ENCODE measurements at places on chromosomes 6 and 20.

- no peak for DNase-seq
Measured at GRCh38 chr20:24658920-24659660, 189.7 kb downstream of the SYNDIG1 start.

DNA sequence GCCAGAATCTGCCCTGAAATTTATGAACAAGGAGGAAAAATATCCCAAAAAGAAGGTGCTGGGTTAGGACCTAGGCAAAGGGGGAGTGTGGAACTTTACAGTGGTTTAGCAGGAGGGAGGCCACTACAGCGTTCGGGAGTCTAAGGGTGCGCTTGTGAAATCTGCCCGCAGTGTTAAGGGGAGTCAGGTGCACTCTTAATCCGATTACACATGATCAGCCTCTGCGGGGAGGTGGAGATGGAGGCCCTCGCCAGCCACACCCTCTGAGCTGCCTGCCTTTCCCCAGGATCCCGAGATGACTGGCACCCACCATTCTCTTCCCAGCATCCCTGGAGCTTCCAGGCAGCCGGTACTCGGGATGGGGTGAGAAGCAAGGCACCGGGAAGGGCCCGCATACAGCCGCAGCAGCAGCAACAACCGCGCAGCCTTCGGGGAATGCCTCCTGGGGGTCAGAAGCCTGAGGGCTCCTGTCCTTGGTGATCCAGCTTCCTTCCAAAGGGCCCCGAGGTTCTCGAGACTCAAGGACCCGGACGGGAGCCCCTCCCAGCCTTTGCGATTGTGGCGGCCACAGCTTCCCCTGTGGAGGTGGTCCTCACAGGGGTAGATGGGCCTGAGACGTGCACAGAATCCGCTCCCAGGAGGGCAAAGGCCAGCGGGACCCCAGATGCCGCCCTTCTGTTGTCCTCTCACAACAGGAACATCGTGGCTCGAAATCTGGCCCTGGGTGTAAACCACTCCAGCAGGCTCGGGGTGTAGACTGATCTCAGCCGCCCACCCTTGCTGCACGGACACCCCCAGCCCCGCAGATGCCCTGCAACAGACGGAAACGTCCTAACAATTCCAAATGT is 57.3 kb upstream of the CST7 start:
- peak; percentile 83 for DNase-seq

GRCh38 chr6:95017922-95018321 is 559.4 kb upstream of the MANEA start:
- no peak for DNase-seq

DNA sequence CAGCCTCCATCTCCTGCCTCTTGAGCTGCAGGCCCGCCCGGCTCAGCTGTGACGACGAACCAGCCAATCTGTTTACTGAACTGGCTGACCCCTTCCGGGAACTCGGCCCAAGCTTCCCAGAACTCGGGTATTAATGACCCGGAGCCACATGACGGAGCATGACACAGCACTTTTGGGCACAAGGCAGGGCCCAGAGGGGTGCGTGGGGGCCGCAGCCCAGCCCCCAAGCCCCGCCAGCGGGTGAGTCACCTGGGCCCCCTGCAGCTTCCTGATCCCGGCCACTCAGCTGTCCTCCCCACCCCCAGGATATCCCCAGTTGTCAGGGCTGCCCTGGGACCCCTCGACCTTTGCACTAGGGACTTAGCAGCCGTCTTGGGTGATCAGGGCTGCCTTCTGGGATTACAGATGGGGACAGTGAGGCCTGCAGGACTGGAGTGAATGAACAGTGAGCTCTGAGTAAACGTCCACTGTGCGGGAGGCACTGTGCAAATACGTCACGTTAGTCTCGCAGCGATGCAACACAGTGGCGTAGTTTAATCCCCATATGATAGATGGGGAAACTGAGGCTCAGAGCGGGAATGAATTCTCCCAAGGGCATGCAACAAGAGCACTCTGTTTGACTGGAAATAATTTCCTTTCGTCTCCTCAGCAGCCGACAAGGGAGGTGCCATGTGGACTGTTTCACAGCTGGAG is 102.1 kb downstream of the CEBPB start:
- no peak for DNase-seq

- DNase-seq: no peak
Measured at GRCh38 chr20:41587956-41588355, 30.2 kb downstream of the CHD6 start.

- no peak for DNase-seq
Measured at GRCh38 chr6:42434237-42434636, 17.5 kb downstream of the TRERF1 start.

DNA sequence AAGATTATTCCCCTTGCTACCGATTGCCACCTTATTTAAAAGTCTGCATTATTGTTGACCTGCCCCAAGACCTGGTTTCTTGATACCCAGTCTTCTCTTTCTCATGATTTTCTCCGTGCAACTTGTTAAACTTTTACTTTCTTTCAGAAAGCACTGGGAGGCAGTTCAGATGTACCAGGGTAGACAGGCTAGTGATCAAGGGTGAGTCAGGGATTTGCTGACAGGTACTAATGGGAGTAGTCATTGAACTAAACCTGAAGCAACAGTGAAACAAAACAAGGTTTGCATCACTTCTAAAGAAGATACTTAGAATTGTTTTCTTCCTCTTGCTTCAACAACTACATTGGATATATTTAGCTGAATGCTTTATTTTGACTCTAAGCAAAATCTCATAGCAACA is 124.4 kb downstream of the KCNQ5 start:
- no peak for DNase-seq

DNA sequence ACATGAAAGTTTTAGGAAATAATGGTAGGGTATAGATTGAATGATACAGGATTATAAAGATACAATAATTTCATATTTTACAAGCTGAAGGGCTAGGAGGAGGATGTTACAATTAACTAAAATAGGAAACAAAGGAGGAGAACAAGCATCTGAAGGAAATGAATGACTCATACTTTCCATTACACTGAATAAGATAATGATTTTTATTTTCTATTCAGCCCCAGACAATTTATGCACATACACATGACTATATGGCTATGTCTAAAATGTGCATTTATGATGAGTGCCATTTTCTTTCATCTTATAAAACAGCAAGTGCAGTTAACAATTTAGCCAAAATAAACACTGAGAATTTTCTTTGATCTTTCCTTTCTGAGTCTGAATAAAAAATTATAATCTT is 994.6 kb upstream of the ADGRB3 start:
- no peak for DNase-seq

DNA sequence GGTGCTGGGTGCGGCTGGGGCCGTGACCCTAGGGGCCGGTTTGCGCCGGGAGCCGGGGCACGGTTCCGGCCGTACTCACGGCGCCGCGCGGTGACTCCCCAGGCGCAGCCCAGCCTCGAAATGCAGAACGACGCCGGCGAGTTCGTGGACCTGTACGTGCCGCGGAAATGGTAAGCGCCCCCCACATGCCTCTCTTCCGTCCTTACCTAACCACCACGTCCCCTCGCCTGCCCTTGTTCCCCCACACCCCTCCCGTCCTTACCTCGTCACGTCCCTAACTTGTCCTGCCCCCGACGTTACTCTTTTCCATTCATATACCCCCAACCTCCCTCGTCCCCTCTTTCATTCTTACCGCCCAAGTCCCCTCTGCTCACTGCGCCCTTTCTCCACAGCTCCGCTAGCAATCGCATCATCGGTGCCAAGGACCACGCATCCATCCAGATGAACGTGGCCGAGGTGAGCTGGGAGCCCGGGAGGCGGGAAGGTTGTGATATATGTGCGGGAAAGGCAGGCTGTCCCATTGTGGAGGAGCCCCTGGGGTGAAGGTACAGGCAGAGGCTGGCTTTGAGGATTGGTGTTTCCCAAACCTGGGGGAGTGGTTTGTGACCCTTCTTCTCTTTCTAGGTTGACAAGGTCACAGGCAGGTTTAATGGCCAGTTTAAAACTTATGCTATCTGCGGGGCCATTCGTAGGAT is 463 bp downstream of the RPS21 start:
- no peak for DNase-seq

DNA sequence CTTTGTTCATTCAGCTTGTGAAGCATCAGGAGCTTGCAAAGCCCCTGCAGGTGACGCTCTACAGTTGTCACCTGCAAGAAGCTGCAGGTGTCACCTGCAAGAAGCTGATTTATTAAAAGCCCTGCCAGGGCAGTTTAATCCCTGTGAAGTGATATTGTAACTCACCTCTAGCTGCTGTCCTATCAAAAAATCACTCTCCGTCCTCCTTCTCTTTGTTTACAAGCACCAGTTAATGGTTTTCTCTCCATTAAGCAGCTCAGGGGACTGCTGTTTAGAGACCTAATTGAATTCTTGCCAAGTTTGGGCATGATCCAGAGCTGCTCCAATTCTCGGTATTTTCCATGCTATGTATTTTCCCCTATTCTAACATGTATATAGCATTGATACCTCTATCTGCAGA is 345.9 kb downstream of the ARHGAP18 start:
- DNase-seq: no peak

DNA sequence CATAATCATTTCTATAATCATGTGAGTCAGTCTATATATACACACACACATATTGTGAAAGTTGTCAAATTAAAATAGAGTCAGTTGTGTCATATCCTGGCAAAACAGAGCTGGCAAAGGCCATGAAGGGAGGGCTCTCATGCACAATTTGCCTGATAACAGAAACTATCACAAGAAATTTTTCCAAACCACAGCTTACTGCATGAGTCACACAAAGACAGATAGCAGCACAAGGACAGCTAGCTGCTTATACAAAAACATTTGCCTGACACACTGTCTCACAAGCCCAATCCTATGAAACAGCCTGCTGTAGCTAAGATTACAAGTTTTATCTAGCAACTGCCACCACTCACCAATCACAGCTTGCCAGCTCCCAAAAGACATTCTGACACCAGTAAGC is 848.5 kb upstream of the MAN1A1 start:
- peak; percentile 22 for DNase-seq

GRCh38 chr6:33315793-33316602 is 1.5 kb downstream of the ZBTB22 start:
- DNase-seq: no peak

DNA sequence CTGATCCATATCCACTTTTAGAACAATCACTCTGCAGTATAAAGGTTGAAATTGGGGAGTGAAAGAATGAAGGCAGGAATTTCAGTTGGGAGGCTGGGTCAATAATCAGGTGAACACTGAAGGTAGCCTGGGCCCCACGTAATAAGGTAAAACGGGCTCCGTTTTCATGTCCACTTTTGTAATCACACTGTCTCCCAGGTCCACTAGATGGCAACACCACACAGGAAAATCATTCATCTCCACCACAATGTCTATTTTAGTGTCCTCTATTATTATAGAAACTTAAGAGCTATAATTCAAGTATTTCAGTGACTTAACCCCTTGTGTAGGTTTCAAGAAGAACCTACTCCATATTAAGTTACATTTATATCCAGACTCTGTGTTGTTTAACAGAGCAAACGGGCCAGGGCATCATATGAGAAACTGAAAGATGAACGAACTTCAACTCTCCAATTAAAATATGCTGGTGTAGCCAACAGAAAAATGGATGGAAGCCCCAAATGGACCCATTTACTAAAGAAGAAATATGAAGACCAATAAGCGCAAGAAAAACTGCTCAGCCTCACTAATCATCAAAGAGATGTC is 45.9 kb upstream of the MC3R start:
- DNase-seq: no peak

- no peak for DNase-seq
Measured at GRCh38 chr20:40899344-40899743, 129.3 kb upstream of the TOP1 start.

- no peak for DNase-seq
Measured at GRCh38 chr6:169847141-169847674, 95.8 kb downstream of the ERMARD start.

GRCh38 chr20:49961413-49961812 is 21.4 kb upstream of the SNAI1 start:
- no peak for DNase-seq

DNA sequence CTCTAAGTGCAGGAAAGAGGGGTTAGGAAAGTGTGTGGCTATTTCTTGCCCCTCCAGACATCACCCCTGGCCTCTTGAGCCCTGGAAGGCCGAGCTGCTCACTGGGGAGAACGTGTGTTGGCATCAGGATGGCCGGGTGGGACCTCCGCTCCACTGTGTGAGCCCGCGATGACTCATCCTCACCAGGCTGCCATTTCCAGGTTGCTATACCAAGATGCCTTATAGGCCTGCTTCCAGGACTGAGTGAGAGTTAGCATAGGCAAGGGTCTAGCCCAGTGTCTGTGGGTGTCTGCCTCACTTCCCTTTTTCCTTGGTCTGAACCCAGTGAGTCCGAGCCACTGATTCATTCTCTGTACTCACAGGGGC is 105.0 kb downstream of the MRPL14 start:
- DNase-seq: peak; percentile 15

GRCh38 chr6:29925321-29925720 is 17.0 kb upstream of the HLA-A start:
- no peak for DNase-seq

GRCh38 chr6:66226109-66226508 is 519.1 kb upstream of the EYS start:
- DNase-seq: no peak

DNA sequence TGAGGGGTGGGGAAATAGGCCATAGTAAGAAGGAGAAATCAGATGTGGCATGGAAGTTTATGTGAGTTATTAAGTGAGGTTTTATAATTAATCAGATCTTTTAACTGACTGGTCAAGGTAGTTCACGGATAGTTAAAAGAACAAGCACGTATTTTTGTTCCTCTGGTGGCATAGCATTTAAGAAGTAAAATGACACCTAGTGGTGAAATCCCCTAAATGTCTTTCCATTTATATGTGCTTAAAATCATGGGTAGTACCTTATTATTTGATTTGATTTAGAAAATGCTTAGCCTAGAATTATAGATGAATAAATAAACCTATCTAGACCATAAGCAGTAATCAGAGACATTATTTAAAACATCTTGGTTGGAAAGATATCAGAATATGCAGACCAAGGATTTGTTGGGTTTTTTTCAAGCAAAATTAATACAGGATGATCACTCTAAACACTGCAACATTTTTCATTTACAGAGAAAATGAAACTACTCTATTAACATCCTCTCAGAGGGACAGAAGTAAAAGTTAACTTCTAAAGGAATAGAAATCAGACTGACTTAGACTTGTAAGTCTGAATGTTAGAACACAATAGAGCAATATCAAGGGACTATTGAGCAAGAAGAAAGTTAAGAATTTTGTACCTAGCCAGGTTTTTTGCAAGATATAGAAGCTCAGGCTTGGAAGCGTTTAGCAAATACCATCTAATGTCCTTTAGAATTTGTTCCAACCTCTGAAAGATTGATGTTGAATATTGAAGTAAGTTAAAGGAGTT is 81.1 kb downstream of the STXBP5 start:
- no peak for DNase-seq

DNA sequence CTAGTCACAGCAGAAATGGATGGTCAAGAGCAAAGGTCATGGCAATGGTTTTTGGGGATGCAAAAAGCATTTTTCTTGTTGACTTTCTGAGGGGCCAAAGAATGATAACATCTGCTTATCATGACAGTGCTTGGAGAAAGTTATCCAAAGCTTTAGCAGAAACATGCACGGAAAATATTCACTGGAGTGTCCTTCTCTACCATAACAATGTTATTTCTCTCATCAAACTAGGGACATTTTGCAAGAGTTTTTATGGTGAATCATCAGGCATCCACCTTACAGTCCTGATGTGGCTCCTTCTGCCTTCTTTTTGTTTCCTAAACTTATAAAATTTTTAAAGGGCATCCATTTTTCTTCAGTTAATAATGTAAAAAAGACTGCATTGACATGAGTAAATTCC is 302.3 kb downstream of the HIVEP2 start:
- DNase-seq: no peak

- DNase-seq: no peak
Measured at GRCh38 chr20:17024513-17025119, 202.2 kb upstream of the PCSK2 start.

- no peak for DNase-seq
Measured at GRCh38 chr20:33062105-33062824, 8.6 kb downstream of the BPIFB3 start.

GRCh38 chr6:129890164-129890563 is 29.0 kb upstream of the TMEM244 start:
- no peak for DNase-seq

Measured in WERI-Rb-1 (cell line).